ENCODE measurements at places on chromosomes 1 and 21. TPM values are rescaled to one million over a fixed set of nuclear protein-coding genes. Genes with fewer than 3 reads are reported as not detected.

DNA sequence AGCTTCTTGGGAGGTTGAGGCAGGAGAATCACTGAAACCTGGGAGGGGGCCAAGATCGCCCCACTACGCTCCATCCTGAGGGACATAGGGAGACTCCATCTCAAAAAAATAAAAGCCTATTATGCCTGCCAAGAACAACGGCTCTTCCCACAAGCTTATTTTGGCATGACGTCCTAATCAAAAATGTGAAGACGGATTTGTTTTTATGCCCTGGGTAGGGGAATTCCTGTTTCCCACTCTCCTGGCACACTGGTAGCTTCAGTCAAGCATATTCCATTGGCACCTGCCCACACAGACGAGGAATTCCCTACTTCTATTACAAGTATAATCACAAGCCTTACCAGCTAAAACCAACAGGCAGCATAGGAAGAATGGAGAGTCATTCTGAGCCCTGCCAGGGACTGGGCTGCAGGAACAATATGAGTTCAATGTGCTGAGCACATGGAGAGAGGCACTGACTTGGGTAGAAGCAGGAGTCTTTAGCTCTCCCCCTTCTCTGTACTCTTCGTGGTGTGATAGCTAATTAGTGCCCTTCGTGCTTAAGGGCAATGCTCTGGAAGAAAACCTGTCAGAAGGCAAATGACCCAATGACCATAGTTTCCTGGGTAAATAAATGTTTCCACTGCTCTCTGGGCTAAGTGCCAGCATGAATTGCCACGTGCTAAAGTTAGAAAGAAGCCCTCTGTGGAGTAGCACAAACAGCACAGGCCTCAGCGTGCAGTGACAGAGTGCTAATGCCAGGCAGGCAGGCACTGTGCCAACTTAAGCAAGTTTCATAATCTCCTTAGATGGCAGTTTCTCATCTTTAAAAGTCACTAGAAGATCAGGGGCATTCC is 16.8 kb downstream of the TNFSF4 start:
- DNase-seq = peak; percentile 85

DNA sequence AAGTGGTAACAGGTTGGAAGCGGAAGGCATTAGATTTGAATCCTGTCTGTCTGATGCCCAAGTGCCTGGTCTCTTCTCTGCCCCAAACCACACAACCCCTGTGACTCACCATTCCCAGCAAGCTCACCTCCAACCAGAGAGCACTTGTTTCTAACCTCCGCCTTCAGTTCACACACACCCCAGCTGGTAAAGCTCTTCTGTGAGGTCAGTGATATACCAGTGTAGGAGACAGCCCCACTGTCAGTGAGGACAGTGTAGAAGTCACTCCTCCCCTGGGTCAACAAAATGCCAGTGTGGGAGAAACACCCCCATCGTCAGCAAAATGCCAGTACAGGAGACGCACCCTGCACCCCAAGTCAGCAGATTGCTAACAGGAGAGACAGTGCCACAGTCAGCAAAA is 2.6 kb downstream of the RIMS3 start:
- DNase-seq = no peak

- no peak for DNase-seq
These were observed 5.2 kb upstream of the LRRC53 start for GRCh38 chr1:74517599-74518051.

DNA sequence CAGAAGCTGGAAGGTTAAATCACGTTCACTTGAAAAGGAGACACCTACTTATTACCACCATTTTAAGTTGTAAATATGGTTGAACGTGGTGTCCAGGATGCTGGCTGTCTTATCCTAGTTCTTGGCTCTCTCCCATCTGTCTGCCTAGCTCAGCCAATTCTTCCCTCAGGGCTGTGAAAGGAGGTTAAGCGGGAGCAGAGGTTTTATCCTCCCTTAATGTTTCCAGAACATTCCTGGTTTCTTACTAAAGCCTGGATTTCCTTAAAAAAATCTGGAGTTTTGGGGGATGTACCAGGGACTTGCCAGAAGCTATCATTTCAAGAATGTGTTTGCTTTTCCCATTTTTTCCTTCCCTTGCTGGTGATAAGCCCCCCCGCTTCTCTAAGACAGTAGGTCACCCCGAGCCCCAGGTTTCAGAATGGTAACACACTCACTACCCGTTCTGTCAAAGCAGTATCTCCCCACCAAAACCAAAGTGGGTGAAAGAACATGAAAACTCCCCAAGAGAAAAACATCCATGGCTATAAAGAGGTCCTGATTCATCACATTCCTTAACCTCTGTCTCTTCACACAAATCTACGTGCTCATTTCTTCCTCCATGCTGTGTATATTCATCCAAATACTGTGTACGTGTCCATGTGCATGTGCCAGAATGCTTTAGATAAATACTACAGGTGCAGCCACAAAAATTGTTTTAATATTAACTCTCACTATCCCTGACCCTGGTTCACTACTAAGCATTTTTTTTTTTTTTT is 114.7 kb downstream of the MAP3K21 start:
- DNase-seq = no peak

- DNase-seq = no peak
These were observed 113.2 kb upstream of the CACHD1 start for GRCh38 chr1:64356636-64357256.

DNA sequence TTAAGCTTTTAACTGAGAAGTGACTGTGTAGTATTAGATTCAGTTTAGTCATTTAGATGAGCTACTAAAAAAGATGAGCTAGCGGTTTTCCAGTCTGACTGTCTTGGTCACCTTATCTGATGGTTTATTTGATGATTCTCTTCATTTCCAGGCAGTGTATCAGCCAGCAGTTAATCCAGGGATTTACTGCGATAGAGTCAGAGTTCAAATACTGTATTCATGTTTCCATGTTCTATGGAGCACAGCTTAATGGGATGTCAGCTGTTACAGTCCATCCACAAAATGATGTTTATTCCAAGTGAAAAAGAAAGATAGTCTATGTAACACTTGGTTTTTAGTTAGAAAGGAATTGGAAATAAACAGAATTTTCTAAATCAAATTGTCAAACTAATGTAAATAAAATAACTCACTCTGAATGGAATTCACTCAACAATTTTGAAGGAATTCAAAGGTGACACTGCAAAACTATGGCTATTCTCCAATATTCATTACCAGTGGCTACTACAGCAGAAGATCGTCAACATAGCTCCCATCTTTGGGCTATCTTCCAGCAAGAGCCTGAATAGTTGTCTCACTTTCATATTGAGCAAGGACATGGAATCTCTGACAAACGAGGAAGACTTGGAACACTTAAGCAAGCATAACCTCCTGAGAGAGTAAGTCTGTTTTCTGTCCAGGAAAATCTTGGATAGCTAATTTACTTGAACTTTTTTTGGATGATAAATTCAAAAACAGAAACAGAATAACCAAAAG is 54.6 kb upstream of the DPT start:
- no peak for DNase-seq

DNA sequence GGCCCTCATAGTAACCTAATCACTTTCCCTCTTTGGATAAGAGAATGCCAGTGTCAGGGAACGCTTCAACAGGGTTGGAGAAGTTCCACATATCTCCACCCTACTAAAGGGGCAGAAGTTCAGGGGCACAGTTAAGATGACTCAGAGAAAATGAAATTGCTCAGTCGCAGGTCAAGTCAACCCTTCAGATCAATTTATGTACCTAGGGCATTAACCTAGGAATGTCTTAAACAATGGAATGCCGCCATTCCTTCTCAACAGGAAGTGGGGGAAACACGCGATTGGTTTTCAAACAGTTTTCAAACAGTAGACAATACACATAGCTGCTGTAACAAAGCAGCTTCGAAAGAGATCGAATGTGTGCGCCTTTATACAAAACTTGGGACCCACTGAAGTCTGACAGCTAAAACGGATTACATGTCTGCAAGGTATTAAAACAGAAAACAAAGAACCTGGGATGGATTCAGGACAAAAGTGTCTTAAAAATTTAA is 897 bp downstream of the SLC25A24 start:
- DNase-seq = no peak

- peak; percentile 53 for DNase-seq
These were observed at the start of gene BRINP2 for GRCh38 chr1:177170756-177171535. Gene BRINP2, plus strand, starts transcription at chr1:177170958. Its CDS starts 58,919 bp downstream, at chr1:177229877.

DNA sequence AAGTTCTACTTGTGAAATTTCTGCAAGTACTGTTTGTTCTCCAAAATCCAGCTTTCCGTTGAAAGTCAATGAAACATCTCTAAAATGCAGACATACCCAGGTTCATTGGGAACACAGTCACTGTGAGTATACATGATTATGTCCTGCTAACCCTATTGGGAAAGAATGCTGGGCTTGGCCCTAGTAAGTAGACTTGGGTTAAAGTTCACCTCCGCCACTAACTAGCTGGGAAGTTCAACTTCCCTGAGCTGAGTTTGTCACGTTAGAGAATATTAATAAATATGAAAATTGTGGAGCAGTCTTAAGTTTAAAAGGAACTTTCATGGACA is 10.5 kb upstream of the PGD start:
- no peak for DNase-seq

DNA sequence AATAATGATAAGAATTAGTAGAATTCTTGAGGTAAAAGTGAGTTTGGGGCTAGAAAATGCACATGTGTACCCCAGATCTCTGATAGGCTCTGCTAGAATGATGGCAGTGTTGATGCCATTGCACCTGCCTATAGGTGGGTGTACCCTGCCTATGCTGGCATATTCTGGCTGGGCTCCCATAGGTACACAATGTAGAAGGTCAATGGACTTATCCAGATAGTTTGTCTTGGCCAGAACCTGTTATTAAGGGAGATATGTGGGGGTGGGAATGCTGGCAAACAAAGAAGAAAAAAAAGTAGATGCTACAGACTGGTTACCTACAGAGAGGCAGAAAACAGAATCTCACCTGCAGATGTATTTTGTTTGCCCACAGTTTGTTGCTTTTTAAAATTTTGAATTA is 14.1 kb upstream of the KLHDC8A start:
- no peak for DNase-seq

GRCh38 chr1:153597206-153597605 is 15.7 kb downstream of the S100A16 start:
- no peak for DNase-seq

GRCh38 chr1:28266920-28267322 is 7.6 kb downstream of the SESN2 start:
- no peak for DNase-seq

DNA sequence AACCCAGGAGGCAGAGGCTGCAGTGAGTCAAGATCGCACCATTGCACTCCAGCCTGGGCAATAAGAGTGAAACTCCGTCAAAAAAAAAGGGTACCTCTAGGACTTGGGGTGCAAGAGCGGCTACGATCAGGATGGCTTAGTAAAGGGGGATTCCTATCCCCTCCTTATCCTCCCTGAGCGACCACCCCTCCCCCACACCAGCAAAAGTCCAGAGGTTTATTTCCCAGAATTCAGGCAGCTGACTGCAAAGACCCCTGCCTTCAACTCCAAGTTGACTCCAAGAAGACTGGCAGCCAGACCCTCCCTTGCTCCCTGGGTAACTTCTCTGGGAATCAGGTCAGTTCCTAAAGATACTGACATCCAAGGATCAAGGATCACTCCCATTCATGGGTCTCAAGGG is 12.4 kb upstream of the PRDM16 start:
- no peak for DNase-seq

DNA sequence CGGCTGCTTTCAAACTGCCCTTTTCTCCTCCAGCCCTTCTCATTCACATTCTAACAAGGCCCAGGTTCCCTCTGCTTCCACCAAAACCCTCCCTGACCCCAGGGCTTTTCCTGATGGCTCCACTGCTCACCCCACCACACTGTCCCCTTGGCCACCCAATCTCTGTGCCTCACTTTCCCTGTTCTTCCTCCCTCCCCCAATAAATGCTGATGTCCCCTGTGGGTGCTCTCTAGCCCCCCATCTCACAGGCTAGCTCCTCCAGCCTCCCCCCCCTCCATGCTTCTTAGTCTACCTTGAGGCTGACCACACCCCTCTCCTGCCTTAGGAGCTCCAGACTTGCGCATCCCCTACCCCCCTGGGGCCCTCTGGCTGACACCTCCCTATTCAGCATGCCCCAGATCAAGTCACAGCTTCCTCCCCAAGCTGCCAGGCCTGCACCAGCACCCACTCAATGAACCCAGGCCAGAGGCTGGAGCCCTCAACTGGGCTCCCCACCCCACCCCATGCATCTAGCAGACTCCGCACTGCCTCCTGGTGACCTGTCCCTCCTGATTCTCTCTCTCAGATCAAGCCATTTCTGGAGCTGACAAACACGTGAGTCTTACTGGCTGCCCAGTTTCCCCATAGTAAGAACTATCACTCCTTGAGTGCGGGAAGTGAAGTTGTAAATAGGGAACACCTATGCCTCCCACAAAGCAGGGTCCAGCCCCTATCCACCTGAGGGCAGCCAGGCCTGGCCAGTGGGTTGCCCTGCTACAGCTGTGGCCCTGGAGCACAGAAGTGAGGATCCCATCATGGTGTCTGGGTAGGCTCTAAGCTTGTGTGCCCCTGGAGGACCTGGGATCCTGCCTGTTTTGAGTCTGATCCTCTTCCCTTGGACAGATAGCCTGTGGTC is 117.9 kb downstream of the DMRTB1 start:
- no peak for DNase-seq

- DNase-seq = no peak
These were observed 141.4 kb downstream of the LHX8 start for GRCh38 chr1:75275631-75276030.

GRCh38 chr1:184531296-184531695 is 144.5 kb downstream of the C1orf21 start:
- DNase-seq = no peak

DNA sequence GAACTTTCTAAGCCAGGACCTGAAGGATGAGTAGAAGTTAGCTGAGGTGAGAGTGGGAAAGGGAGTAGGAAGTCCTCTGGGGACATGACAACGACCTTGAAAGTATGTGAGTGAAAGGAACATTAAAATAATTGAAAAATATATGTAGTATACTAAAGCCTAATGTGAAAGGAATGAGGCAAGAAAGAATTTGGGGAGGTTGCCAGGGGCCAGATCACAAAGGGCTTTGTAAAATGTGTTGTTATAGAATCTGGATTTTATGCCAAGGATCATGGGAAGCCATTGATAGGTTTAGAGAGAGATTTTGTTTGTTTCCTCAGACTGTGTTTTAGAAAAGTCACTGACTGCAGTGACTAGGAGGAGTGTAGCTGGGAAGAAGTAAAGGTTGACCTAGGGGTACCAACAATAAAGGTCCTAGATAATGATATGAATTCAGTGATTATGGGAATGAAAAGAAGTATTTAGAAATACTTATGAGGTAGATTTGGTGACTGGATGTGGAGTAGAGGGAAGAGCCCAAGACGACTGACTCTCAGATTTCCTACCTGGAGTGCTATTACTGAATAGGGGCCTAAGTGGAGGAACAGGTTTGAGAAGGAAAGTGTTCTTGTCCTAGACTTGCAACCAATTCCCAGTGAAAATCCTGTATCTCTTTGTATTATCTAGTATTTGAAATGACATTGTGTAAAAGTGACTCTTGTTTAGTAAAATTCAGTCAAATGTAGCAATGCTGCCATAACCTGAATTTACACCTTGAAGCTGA is 179.8 kb downstream of the PHTF1 start:
- DNase-seq = no peak

GRCh38 chr1:230319014-230319747 is 107.0 kb downstream of the PGBD5 start:
- no peak for DNase-seq

- DNase-seq = no peak
These were observed 21.0 kb upstream of the PCBP3 start for GRCh38 chr21:45622416-45623097.

NOL9 gene
- total RNA-seq = 10.9 TPM

DNALI1 gene
- 3.1 TPM for total RNA-seq

PTBP2 gene
- total RNA-seq = 14.0 TPM

RIMKLA gene
- 7.6 TPM for total RNA-seq

SLC25A24 gene
- total RNA-seq = 17.3 TPM

AADACL4 gene
- not detected for total RNA-seq

ACBD3 gene
- 23.8 TPM for total RNA-seq

All from Right ventricle myocardium superior (tissue), 1 donor.